ENCODE measurements at places on chromosomes 7 and 10.

DNA sequence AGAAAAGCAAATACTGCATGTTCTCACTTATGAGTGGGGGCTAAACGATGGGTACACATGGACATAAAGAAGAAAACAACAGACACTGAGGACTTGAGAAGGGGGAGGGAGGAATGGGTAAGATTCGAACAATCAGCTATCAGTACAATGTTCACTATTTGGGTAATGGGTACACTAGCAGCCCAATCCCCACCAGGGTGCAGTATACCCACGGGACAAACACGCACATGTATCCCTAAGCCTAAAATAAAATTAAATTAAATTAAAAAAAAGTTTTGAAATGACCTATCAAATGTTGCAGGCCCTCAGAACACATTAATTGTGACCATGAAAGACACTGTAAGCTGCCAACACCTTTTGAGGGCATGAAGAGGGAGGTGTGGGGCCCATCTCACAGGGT lies 316.0 kb downstream of the WDR37 start:
- no peak for DNase-seq

DNA sequence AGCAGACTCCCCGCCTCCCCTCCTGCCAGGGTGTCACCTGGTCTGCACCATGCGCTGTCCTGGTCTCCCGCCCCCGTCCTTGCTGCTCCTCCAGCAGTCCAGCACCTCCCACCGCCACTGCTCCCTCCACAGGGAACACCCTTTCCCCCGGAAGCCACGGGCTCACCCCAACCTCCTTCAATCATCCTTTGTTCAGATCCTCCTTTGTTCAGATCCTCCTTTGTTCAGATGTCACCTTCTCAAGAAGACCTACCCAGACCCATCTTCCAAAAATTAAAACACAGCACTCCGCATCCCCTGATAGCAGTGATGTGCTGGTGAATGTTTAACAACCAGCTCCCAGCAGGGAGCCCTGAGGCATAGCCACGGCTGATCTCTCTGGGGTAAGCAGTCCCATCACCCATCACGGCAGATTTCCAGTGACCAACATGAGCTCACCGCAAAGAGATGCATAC lies 237.7 kb downstream of the USP6NL start:
- no peak for DNase-seq

- DNase-seq = peak; percentile 68
These were observed 628 bp downstream of the PARP12 start for GRCh38 chr7:140062118-140062527.

DNA sequence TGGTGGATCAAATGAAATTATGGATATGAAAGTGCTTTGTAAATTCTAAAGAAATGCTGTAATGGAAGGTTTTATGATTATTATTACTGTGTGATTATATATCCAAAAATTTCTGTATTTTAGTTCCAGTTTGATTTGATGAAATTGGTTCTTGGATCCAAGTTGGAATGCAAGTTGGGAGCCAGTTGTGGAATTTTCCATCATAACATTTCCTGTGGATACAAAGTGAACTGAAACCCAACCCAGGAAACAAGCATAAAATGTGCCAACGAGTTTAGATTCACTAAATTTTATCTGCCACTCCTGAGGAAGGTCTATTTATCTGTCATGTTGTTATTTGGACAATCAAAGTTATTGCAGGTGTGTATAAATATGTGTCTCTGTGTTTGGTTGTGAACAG lies 131.4 kb upstream of the MDFIC start:
- no peak for DNase-seq

- DNase-seq = no peak
These were observed 21.3 kb downstream of the BTBD16 start for GRCh38 chr10:122292376-122292775.

GRCh38 chr7:3042861-3043489 lies 692 bp downstream of the CARD11 start:
- no peak for DNase-seq

DNA sequence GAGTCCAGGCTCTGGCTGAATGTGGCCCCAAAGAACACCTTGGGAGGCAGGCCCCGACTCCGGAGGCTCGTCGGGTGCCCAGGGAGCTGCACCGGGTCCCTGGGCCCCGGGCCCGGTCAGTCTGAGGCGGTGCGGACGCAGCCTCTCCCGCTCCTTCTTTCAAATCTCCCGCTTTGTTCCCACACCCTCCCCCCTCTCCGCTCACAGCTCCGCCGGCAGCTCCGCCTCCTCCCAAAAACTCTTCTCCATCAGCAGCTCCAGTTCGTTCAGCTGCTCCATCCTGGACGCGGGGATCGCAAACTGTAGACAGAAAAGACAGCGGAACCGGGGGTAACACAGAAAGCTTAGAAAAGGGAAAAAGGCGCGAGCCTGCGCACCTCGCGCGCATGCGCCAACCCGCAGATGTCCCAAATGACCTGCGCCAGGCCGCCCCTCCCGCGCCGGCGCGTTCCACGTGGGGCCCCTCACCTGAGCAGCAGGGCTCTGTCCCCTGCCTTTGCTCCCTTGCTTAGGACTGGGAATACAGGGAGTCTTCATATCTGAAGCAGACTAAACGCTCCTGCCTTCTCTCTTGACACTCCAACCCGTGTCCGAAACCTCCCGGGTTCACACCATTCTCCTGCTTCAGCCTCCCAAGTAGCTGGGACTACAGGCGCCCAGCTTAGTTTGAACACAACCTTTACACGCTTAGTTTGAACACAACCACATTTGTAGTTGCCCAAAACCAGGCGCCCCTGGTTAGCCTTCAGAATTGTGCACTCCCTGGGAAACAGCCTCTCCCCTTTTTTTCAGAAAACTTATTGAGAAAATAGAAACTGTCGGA lies at the start of gene DNA2:
Gene DNA2 (minus strand): TSS at position 388 of the 823 bp plus-strand sequence. CDS start 109 bp downstream, at position 279.
- peak; percentile 72 for DNase-seq

GRCh38 chr10:110379831-110380230 lies 75.1 kb upstream of the SMNDC1 start:
- no peak for DNase-seq

- no peak for DNase-seq
These were observed 183.0 kb upstream of the PRSS1 start for GRCh38 chr7:142566271-142566670.

DNA sequence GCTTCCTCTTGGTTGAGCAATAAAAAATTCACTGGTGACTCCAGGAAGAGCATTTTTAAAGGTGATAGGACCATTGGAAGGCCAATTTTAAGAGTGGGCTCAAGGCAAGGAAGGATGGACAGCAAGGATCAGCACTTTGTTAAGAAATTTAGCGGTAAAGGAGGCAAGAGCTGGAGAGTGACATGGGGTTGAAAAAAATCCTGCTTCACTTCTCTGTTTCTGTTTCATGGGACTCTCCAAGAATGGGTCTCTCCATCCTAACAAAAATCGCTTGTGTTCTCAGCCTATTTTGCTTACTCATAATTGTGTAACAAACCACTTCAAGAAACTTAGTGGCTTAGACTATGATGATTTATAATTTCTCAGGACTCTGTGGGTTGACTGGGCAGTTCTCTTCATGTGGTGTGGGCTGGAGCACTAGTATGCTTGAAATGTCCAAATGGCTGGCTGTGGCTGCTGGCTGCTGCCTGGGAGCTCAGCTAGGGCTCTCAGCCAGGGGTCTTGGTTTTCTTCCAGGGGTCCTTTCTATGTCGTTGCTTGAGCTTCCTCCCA lies 59.8 kb upstream of the ZNRF2 start:
- DNase-seq = peak; percentile 25

DNA sequence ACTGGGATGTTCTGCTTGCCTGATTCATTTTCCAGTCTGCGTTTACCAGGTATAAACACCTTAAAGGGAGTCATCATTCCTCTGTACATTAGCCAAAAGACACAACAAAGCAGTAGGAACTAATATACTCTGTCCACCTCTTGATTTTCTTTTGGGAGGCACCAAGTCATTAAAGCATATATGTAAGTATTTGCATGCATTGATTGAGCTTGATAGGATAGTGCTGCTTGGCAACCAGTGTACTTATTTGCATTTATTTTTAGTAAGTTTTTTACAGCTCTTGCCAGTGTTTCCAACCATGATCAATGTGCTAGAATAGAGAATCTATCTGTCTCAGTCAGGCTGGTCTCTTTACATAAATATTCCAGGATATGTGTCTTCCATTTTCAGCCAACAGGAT lies 353.3 kb upstream of the SEMA3C start:
- DNase-seq = no peak

GRCh38 chr7:117283371-117283770 lies 39.5 kb downstream of the WNT2 start:
- no peak for DNase-seq

- no peak for DNase-seq
These were observed 67.7 kb upstream of the JCAD start for GRCh38 chr10:30127120-30127541.

DNA sequence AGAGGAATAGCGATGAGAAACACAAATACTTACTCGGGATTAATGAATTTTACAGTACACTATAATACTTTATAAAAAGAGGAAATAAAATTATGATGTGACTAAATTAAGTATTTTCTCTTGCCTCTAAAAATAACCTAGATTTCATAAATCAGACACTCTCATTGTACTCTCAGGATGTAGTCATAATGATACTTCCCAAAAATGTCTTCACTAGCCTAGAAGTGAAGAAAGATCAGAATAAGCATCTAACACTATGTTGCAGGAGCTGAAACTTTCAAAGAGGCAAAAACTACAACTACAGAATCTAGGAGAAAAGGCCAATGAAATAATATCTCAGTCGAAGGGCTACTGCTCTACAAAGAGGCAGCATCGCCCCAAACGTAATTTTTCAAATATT lies 49.4 kb downstream of the DNAJC1 start:
- no peak for DNase-seq

GRCh38 chr10:98528166-98528804 lies 81.5 kb upstream of the HPS1 start:
- DNase-seq = peak; percentile 67

DNA sequence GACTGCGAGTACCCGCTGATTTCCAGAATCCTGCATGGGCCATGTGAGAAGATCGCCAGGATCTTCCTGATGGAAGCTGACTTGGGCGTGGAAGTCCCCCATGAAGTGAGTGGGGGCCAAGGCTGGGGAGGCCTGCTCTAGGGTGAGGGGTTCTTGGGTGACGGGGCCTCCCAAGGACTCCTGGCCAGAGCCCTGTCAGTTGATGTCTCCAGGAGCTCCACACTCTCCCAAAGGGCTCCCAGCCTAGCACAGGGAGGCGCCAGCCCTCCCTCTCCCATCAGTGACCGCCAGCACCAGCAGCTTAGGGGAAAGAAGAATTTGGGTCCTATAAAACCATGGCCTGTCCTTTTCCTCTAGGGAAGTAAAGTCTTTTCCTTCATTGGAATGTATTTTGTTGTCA lies 9.8 kb upstream of the ZNF22 start:
- DNase-seq = no peak

DNA sequence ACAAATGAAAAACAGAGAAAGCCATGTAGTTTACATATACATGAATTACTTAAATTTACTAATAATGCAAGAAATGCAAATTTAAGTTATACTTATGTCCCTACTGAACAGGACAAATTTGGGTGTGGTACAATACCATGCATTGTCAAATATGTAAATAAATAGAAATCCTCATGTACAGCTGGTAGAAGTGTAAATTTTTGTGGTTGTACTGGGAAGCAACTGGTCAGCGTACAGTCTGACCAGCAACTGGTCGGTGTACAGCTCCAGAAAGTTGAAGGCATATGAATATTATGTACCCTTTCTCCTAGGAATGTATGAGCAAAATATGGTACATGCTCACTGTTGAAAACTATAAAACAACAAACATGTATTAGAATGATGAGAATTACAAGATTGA lies 93.9 kb upstream of the TMEM106B start:
- DNase-seq = no peak

- DNase-seq = no peak
These were observed 50.8 kb downstream of the RHOBTB1 start for GRCh38 chr10:60893231-60893630.

- no peak for DNase-seq
These were observed 20.3 kb downstream of the THSD7A start for GRCh38 chr7:11811709-11812108.

DNA sequence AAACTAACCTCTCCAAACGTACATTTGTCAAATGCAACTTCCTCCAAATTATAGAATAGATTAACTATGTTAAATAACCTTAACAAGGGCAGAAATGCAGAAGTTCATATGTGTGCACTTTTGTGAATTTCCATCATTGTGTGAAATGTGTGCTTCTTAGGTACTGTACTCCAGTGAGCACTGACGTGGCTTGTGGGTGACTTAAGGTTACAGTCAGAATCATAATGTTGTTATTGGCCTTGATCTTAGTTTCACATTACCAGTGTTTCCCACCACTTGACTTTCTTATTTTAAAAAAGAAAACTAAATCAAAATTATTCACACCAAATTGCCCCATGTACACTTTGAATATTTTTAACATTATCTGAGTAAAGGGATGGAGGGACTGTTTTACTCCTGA lies 155.1 kb upstream of the FZD8 start:
- no peak for DNase-seq

- DNase-seq = no peak
These were observed 6.4 kb downstream of the FBH1 start for GRCh38 chr10:5896208-5897052.

DNA sequence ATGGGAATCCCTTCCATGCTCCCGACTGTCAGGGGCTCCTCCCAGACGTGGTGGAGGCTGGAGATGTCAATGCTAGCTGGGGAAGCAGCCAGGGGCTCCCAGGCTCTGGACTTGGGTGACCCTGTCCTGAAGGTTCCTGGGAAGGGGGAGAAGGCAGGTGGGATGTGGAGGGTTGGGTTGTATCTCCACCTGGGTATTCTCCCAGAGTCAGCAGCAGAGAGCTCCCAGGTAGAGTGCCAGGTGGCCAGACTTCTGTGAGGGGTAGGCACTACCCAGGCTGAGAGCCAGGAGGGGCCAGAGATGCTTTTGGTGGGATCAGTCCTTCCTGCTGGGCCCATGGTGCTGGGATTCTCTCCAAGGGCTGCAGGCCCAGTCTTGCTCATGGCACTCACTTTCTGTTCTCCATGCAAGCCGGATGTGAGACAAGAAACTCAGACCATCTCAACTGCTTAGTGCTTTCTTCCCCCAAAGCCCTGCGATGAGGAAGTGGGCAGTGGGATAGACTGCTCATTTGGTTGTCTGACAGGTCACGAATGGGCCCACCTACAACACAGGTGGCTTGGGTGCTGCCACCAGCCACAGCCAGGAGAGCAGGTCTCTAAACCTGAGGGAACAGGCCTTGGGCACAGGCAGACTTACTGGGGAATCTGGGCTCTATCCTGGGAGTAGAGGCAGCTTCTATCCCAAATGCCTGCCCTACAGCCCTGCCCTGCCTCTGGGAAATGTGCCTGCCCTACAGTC lies 52.5 kb upstream of the CAMK2B start:
- DNase-seq = no peak

GRCh38 chr7:100801833-100802568 lies 25.3 kb downstream of the EPHB4 start:
- DNase-seq = no peak

DNA sequence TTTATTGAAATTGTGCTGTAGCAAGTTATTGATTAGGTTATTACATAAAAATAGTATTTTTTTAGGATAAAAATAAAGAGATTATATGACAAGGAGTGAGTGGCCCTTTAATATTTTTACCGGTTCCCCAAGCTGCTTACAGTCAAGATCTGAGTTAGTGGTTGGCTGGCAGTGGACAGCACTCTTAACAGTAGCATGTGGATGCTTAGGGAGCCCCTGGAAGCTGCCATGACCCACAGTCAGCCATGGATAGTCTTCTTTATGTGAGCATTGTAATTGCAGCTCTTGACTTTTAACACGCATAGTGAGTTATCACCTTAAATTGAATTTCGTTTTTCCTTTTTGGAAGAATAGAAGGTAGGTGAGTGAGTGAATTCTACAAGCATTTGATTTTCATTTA lies 22.1 kb downstream of the RAB18 start:
- DNase-seq = no peak

Measured in NCI-H1092 treated with DMSO at 0.1 percent for 48 hours (cell line).